SW 1271 (cell line): ENCODE measurements at places on chromosomes 2 and 18.

DNA sequence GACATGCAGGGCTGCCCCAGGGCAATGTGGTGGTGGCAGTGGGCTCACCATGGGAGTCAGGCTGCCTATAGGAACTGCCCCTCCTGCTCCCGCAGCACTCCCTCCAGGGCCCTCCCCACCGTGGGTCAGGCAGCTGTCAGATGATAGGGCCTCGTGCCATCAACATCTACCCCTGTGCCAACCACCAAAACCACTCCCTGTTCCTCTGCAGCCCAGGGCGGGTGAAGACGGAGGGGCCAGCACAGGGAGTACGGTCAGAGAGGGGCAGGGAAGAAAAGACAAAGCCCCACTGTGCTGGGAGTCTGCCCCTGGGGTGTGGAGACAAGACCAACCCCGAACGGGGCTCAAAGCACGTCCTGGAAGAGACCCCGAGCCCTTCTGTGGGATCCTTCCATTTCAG lies 97.4 kb downstream of the TNS1 start:
- DNase-seq = no peak

DNA sequence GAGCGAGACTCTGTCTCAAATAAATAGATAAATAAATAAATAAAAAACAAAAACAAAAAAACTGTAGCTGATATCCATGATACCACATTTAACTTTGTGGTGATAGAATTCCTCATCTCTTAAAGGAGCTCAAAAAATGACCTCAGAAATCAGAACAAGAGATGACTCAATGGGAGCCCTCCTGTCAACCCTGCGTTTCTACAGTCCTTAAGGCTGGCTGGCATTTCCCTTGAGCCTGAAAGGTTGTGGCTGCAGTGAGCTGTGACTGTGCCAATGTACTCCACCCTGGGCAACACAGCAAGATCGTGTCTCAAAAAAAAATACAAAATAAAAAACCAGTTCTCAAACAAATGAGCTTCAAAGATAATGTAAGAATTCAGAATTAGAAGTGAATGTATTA lies 40.4 kb downstream of the CHST9 start:
- no peak for DNase-seq

- no peak for DNase-seq
Observed at GRCh38 chr18:52617931-52618330, 277.9 kb downstream of the DCC start.

GRCh38 chr18:65221115-65221514 lies 529.7 kb upstream of the CDH7 start:
- DNase-seq = no peak

DNA sequence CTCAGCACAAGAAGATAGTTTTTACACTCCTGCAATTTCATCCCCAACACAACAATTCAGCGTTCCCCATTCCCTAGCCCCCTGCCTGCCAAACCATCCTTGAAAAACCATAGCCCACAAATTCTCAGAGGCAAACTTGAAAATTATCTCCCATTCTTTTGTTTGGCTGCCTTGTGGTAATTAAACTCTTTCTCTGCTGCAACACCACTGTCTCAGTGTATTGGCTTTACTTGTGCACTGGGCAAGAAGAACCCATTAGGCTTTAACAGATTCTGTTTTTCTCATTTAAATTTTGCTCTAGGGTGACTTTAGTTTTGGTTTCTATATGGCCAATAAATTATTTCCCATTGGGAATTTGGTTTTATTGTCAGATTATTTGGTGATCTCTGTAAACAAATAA lies 23.2 kb upstream of the FTCDNL1 start:
- DNase-seq = no peak

DNA sequence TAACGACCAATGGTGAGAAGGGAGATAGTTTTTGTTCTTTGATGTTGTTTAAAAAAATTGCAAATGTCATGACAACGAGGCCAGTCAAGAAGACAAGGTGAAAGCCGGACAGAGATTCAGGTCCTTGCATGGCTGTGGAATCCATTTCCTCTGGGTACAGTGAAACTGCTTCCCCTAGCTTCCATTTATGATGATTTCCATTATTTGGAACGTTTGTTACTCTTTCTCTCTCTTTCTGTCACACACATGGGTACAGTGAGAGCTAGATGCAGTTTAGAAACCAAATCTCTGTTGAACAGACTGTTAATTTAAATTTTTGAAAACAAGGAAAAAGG lies 57.4 kb upstream of the MSH2 start:
- no peak for DNase-seq

- no peak for DNase-seq
Observed at GRCh38 chr2:127740665-127741288, 39.5 kb downstream of the SFT2D3 start.

GRCh38 chr2:49111006-49111405 lies 43.3 kb downstream of the FSHR start:
- no peak for DNase-seq

DNA sequence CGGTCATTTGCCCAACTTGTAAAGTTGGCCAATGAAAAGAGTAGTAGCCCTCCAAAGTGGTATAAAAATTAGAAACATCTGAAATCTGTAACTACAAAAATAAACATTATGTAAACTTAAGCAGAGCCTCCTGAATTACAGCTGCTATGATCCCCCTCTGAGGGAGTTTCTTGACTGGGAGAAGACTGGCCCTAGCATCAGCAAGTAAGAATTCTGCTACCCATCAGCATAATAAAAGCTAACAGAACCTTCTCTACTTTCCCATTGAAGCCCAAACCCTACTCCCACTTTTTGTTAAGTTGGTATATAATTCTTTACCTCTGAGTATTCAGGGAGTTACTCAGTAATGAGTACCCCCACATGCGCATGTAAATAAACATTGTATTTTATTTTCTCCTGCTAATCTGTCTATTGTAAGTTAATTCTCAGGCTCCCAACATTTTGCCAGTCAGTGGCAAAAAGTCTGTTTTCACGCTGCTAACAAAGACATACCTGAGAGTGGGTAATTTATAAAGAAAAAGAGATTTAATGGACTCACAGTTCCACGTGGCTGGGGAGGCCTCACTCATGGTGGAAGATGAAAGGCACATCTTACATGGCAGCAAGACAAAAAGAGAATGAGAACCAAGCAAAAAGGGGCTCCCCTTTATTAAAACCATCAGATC lies 71.3 kb downstream of the MYL12B start:
- no peak for DNase-seq

DNA sequence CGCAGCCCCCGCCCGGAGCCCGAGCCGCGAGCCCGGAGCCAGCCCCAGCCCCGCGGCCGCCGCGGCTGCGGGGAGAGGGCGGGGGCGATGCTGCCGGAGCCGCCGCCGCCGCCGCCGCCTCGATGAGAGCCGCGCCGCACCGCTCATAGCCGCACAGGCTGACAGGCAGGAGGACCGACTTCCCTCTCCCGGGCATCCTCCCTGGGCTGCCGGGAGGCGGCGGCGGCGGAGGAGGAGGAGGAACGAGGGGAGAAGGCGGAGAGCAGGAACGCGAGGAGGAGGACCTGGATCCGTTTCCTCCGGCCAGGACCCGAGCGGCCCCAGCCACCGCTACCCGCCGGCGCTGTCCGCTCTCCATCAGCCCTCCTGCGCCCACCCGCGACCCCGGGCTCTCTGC lies 370 bp downstream of the KLHL29 start:
- peak; percentile 38 for DNase-seq

GRCh38 chr2:107025869-107026380 lies 140.0 kb upstream of the ST6GAL2 start:
- no peak for DNase-seq

- DNase-seq = no peak
Observed at GRCh38 chr2:105114551-105114950, 76.7 kb downstream of the MRPS9 start.

DNA sequence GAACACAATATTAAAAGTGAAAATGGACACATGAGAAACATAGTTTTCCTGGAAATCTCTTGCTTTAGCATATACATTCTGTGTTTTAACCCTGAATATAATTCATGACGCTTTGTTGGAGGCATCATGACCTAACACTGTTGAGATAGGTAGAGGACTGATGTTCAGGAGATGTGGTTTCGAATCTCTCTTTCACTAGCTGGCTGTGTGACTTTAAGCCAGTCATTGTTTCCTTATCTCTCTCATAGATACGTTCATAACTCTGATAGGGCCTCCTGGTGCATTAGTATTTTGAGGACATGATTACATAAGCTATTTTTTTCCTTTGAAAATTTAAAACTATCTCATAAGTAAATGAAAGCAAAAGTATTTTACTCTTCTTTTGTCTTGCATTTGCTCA lies 179.0 kb upstream of the DTNA start:
- DNase-seq = no peak

- DNase-seq = no peak
Observed at GRCh38 chr2:8802741-8803140, 34.7 kb downstream of the KIDINS220 start.

GRCh38 chr2:204775766-204776165 lies 230.5 kb downstream of the PARD3B start:
- DNase-seq = no peak

- no peak for DNase-seq
Observed at GRCh38 chr2:2879781-2880180, 497.8 kb downstream of the EIPR1 start.

DNA sequence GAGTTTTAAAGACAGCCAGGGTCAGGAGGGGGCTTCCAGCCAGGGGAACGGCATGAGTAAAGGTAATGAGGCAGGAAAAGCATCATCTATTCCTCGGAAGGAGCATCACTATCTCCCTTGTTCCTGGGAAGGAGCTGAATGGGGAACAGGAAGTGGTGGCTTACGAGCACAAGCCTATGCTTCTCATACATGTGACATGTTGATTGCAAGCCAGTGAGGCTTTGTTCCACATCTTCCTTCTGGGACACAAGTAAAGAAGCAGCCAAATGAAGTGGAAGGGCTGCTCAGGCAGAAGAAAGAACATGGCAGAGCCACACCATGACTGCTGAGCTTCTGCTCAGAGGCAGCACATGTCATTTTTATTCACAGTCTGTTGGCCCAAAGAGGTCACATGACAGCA lies 15.1 kb upstream of the LMAN1 start:
- no peak for DNase-seq

DNA sequence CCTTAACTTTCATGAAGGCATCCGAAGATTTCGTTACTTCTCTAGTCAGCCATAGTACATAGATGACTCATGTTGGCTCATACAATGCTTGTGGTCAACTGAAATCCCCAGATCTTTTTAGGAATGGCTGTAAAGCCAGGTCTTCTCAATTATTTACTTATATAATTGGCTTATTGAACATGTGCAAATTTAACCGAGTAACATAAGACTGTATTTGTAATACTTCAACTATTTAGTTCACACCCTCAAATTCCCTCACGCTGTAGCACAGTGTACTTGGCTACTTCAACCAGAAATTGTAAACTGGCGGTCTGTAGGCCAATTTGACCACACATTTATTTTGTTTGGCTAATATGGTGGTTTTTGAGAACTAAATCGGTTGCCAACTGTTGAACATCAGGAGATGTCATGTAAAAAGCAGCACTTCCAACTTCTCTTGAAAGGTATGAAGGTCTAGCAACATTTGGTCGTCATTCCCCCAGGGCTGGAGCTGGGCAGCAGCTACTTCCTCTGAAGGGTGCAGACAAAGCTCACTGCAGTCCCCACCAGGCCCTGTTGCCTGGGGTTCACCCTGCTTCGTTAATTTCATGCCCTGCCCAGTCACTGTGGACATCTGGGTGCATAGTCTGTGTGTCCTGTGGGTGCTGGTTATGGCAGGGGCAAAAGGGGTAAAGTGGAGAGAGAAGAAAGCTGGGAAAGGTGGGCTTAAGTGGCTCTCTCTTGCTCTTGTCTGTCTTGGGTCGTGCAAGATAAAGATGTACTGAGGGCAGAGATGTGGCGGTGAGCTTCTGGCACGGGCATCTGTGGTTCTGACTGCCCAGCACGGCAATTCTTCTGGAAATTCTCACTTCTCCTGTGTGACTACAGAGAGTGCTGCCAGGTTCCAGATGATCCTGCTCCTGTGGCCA lies 3.2 kb upstream of the SH3RF3 start:
- no peak for DNase-seq

DNA sequence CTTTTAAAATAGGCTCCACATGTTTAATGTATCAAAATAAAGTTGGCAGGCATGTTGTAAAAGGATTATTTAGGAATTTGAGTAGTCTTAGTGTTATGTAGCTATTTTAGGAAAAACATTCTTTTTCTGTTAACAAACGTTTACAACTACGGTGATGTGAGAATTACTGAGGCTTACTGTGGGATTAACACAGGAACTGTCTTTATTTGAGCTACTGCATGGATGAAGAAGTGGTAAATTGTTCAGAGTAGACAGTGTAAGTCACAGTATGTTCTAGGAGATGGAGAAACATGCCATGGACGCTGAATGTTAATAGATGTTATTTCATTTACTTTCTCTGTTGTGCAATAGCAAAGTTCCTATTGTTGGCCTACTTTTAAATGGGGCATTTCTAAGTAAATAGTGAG lies 1.6 kb downstream of the PPM1B start:
- no peak for DNase-seq

DNA sequence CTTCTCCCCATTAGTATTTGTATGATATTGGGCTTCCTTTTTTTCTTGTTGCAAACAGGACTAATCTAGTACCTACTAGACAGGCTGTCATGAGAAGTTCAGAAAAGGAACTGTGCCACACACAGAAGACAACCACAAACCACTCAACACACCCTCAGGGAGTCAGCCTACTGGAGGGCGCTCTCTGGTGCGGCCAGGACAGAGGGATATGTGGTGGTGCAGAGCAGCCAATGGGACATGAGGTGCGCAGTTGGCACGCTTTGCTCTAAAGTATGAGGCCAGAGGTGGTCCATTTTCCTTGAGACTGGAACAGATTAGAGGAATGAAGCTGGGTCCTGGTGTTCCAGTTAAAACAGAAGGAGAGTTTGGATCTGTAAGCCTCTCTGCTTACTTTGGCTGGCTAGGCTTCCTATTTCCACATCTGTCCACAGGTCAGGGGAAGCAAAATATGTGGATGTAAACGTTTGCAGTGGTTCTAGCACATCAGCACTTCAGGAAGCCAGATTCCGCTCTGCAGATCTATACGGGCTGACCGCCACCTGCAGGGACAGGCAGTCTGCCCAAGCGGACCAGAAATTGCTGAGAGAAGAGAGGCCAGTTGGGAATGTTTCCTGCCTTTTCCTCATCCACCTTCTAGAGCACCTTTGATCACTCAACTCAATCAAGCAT lies 114.1 kb downstream of the GFPT1 start:
- no peak for DNase-seq

DNA sequence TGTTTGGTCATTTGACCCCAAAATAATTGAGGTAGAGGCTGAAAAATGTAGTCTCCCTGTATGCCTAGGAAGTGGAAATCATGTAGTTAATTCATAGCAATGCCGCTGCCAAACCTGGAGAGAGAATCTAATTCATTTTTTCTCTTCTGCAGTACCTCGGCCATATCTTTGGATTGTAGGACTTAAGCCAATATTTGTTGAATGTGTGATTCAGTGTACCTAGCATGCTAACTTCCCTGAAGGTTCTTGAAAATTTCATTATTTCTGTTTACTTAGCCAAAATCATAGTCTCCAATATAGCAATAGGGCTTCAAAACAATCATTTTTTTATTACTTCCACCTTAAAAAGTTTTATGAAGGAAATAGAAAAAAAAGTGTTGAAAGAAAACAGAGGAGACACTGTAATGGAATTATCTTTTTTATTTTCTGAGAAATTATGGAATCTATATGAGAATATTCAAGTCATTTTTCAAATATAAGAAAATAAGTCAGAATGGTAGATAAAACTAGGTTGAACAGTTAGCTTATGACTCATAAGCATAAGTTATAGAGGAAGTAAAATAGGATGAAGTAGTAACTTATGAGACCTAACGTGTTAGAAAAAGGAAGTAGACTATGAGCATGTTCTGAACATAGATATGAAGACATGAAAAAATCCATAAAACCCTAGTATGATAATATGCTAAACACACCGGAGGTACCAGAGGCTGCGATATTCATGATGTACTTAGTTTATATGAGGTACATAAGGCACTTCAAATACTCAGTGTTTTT lies 35.2 kb upstream of the CDH19 start:
- no peak for DNase-seq
